Cortex of kidney (tissue), 1 donor: ENCODE measurements at places on chromosomes 5 and 9.

DNA sequence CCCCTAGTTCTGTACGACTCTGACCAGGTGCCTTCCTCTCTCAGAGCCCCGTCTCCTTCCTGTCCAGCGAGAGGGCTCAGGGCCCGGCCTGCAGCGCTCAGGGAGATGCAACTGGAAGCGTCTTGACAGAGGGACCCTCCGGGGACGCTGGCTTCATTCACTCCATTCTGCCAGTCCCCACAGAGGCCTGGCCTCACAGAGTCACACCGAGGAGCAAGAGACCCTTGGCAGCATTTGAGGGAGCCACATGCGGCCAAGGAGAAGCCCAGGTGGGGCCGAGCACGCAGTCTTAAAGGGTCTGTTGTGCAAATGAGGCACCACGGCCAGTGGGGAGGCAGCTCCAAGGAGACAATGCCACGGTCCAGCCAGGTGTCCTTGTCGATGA, 86.6 kb upstream of the SARDH start:
- no peak for DNase-seq

GRCh38 chr5:160297004-160297403, 15.4 kb downstream of the CCNJL start:
- DNase-seq = no peak

DNA sequence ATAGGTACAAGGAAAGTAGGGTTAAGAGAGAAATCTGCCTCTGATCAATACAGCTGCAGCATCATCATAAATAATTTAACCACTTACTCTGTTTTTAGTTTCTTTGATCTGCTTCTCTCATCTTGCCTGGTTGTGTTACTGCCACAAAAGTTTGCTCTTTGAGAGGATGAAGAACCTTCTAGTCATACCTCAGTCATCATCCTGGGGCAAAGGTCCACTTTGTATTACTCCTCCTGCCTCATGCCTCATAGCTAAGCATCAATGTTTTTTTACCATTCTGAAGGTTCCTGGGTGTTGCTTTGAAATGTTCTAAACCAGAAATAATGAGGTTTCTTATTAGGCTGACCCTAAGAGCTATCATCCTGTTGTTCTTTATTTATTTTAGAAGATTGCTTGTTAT, 17.1 kb upstream of the TRIM36 start:
- DNase-seq = no peak

DNA sequence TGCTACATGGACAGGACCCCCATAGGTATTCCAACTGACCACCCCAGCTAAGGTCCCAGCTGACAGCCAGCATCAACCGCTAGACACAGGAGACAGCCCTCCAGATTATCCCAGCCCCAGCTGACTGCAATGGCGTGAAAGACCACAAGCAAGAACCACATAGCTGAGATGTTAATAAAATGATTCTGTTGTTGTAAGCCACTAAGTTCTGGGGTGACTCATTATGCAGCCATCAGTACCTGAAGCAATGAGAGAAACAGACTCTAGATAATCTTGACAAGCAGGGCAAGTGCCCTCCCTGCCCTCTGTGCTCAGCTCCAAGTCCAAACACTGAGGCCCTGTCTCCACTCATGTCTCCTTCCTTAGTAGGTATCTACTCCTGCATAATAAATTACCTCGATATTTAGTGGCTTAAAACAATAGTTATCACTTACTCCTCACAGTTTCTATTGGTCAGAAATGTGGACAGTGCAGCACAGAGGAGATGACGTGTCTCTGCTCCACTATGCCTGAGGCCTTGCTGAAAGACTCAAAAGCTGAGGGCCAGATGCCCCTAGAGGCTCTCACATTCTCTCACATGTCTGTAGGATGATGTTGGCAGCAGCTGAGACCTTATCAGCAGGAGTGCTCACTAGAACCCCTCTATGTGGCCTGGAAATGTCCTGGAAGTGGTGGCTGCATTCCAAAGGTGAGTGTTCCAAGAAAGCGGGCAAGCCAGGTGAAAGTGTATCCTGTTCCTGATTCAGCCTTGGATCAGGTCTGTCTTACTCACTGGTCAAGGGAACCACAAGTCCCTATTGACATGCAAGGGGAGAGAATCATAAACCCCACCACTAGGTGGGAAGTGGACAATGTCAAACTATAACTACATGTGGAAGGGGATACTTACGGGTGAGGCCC, 2.5 kb downstream of the MGAT1 start:
- no peak for DNase-seq

DNA sequence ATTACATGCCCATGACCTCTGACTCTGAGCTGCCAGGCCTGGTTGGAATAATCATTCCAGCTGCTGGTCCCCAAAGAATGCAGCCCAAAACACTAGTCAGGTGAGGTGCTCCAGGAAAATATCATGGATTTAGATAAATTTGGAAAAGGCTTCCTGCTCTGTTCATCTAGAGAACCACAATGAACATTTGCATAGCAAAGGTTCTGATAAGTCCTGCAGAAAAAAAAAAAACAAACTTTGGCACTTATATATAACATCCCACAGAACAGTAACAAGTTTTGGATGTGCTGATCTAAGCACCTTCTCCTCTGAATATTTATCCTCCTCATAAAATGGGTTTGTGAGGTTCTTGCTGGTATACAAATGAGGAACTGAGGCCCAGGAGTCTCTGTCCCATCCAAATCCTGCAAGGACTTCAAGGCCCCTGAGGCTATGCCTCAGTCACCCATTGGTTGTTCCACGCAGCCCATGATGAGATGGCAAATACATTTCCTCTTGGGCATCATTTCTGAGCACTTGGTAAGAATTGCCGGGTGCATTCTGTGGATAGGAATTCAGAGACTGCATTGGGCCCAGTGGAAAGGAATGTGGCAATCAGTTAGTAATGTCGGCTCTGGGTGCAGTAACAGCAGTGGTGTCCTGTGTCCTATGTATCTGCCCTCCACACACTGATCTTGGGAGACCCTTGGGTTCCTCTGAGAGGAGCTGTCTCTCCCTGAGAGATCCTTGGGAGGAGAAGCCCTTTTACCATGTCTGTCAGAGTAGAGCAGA, 73.4 kb upstream of the ASS1 start:
- DNase-seq = no peak

DNA sequence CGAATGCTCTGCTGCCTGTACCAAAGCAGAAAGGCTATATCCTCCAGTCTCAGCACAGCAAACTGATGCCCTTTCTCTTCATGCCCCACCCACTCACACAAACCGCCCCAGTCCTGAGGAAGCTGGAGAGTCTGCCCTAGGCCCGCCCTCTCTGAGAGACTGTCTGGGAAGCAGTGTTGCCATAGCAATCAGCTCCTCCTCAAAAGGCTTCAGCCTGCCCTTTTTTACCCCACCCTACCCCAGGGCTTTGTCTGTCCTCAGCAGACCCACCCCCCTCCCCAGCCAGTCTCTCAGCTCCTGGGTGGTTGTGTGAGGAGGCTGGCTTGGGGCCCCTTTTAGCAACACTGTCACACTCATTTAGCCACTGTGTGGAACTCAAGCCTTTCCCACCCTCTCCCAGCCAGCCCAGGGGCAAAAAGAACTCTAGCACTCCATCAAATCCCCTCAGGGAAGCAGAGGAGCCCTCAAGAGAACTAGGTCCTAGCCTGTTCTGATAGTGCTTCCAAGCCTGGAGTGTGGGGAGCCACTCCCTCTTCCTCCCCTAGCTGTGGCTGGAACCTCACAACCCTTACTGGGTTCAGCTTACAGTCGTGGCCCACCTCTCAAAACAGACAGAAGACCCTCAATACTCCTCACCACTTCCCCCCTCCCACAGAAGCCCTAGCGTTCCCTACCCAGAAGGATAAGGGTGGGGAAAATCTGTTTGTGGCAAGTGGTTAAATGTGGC, 1.4 kb downstream of the ATOSB start:
- DNase-seq = no peak

DNA sequence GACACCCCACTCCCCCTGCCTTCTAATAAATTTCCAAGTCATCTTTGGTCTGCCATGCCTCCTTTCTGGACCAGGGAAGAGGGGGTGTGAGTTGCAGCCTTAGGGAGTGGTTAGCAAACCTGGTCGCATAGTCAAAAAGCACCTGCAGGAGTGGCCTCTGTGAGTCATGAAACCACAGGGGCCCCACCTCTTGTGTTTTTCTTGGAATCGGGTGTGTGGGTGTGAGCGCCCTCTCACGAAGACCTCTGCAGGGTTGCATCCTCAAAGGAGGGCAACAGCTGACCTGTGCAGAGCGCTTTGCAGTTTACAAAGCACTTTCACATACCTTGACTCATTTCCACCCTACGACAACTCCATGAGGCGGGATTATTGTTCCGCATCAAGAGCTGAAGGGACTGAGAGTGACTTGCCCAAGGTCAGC, 36.8 kb upstream of the TEX48 start:
- DNase-seq = no peak

GRCh38 chr5:159515909-159516415, 185.7 kb upstream of the IL12B start:
- DNase-seq = no peak

DNA sequence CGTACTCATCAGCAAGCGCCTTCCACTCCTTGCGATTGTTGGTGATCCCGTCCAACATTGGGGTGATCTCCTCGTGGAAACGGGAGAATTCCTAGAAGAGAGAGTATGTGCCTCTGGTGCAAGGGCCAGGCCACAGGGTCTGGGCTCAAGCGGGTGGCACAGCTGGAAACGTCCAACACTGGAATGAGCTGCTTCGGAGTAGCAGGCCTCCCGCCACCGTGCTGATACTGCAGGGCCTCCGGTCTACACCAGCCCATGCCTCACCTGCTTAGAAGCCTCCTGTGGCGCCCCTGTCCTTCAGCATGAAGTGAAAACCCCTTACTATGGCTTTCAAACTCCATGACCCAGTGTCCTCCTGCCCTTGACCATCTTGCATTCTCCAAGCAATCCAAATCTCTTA, 81.4 kb downstream of the PDE6A start:
- no peak for DNase-seq

GRCh38 chr9:137520614-137521404, 29.4 kb downstream of the PNPLA7 start:
- DNase-seq = no peak

GRCh38 chr9:117091529-117091928, 323.3 kb downstream of the ASTN2 start:
- DNase-seq = no peak

GRCh38 chr5:17991775-17992174, 357.5 kb downstream of the TAF11L14 start:
- no peak for DNase-seq

- DNase-seq = no peak
Observed at GRCh38 chr5:157528036-157528632, 47.4 kb downstream of the ADAM19 start.

- no peak for DNase-seq
Observed at GRCh38 chr5:77993141-77993854, 217.2 kb upstream of the TBCA start.

DNA sequence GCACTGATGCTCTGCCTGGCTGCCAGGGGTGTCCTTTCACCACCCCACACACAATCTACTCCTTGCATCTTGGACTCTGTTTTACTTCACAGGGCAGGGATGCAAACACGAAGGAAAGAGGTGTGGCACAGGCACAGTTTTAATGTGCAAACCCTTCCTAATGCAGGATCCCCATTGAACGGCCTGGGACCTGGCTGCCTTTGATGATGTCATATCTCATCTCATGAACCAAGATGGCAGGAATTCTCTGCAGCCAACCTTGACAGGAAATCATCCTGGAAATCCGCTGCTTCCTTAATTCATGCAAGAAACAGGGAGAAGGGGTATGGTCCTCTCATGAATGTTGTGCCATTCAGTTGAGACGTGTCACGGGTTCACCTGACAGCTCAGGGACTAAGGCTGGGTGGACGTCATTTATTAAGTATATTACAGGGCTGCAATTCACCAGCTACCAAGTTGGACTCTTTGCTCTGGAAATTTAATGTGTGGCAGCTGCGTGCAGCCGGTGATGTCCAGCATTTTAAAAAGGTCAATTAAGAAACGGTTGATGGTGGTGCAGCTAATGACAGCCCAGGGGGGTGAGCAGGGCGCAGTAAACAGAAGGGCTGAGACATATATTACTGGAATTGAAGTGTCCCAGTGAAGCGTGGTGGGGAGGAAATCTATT, 91.5 kb downstream of the LMNB1 start:
- DNase-seq = no peak

DNA sequence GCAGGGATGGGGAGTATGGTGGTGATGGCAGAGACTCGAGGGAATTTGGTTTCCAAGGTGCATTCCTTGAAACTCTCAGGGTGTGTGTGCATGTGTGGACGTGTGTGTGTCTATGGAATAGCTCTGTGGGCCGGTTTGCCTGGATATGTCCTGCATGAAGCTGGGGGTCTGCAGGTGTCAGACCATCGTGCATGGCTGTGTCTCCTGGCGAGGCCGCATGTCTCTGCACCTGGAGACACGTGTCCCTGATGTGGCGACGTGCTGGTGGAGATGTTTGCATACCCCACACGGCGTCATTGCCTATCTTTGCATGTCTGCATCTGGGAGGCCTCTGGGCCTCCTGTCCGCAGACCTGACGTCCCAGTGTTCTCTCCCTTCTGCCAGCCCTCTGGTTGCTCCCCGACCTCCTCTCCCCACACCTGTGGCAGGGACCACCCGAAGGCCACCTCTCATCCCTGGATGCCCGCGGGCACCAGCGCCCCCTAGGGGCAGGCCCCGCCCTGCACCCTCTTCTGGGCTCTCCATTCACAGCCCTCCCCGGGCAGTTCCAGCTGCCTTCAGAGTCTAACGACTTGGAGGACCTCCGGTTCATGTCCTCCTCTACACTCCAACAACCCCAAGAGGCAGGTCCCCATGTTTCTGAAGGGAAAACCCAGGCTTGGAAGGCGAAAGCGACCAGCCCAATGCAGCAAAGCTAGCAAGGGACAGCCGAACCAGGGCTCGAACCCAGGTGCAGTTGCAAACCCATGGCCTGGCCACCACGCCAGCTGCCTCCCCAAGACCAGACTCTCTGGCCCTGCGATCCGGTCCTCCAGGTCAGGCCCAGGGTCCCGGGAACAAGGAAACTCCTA, 88.6 kb downstream of the LMX1B start:
- no peak for DNase-seq

DNA sequence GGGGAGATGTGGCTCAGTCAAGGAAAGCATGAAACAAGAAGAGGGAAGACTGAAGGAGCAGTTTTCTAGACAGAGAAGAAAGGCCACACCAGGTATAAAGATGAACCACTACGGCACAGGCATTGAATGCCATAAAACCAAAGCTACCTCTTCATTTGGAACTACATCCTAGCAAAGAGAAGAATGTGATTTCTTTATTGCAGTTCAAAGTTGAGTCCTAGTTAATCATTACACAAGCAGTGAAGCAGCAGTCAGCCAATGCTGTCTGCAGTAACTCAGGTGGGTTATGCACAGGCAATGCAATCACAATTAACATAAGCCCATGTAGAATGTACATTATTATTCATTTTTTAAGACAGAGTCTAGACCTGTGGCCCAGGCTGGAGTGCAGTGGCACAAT, 21.7 kb upstream of the PCAT7 start:
- no peak for DNase-seq

DNA sequence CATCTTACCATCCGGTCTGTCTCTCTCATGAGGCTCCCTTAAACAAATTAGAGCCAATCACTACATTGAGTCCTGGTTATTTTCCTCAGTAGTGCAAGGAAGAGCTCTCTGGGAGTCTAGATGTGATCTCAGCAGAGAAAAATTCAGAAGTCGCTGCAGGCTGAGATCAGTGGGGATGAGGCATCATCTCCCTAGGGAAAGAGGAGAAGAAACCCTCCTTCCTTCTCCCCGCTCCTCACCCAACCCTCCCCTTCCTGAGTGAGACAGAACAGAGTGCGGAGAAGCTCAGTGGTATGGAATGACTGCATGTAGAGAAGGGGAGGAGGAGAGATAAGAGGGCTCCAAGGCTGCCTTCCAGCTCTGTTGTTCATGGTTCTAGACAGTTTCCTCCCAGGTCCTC, 80.5 kb downstream of the PAPPA start:
- DNase-seq = no peak
